Dermis blood vessel endothelial cell (primary cell): ENCODE measurements at places on chromosomes 16 and 17. TPM values are rescaled to one million over a fixed set of nuclear protein-coding genes. Genes with fewer than 3 reads are reported as not detected.

The DERL2 gene
- 25.0 and 25.5 TPM in 2 replicates for total RNA-seq

The GNAO1 gene
- total RNA-seq, result under 0.01 TPM in 1 of 2 replicates, not detected in the other

The CCDC78 gene
- total RNA-seq, result 0.34 and 0.65 TPM in 2 replicates

The ABCA8 gene
- under 0.01 and 0.19 TPM in 2 replicates for total RNA-seq

The KRTAP17-1 gene
- not detected in 2 replicates for total RNA-seq

GRCh38 chr17:48799069-48799723, 17.8 kb downstream of the TTLL6 start:
- no peak for DNase-seq

DNA sequence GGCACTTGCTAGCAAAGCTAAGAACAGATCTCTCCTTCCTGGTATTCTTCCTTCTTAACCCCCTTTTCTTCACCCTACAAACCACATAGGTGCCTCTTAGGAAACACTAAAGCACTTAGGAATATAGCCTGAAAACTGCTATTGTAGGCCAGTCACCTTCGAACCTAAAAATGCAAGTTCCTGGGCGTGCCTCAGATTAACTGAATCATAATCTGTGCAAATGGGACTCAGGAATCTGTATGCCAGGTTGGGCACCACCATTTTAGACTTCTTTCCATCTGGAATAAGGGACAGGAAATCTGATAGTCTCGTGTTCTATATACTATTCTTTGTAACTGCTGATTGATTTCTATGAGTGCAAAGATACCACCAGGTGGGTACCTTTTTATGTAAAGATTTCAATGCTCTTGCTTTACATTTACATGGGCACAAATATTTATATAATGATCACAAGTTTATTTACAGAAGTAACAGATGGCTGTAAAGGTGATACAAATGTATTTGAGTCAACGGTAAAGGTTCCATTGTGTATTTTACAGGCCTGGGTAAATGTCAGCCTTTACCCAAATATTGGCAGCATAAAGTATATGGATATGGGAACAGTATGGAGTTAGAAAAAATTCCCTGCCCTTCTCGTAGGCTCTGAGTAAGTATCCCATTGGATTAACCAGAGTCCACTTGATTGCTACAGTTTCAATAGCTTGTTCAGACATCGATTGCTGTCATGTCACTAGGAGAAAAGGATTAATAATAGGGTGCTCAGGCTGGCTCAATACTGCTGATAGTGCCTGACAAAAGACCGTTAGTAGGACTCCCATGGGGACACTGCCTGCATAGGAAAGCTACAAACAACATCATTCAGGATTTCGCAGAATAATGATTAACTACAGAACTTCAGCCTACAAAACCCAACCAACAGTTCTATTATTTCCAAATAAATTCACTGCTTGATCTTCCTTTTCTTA, 124.7 kb downstream of the SNX11 start:
- no peak for DNase-seq

DNA sequence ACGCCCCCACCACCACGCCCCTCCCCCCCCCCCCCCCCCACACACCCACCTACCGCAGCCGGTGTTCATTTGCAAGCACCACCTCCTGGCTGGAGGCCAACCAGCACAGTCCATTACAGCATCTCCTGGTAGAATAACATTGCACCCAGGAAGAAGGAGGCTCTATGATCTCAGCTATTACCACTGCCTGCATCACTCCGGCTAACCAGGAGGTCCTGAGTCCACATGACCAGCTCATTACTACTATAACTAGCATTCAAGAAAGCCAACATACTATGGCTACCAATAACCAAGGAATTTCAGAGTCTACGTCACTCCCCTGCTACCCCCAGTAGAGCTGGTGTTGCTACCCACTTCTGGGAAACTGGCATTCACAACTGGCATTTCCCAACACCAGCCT, 81.1 kb upstream of the ALOX12 start:
- no peak for DNase-seq

DNA sequence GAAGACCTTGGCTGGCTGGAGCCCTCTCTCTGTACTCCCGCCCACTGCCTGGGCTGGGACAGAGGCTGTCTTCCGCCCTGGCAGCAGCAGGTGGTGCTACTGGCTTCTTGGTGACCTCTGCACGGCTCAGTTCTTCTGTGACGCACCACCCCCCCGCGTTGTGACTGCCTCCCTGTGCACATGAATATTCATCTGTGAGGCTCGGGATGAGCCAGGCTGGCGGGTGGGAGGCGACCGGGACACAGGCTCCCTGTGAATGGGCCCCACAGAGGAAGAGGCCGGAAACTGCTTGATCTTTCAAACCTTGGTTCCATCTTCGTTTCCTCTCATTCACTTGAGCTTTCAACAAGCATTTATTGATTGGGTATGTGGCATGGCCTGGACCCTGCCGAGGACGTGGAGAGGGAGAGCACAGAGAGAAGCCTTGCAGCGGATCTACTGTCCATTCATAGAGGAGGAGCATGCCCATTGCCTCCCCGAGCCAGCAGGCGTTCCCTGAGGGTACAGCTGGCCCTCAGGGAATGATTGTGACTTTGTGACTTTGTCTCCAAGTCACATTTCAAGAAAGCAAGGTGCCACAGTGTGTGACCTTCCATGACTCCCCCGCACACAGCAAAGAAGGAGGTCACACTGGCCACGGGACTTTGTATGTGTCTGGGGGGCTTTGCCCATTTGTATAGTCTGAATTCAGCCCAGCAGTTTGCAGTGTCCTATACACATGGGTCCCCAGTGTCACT, 45.0 kb downstream of the B9D1 start:
- DNase-seq, result peak; percentile 93

- no peak for DNase-seq
Observed at GRCh38 chr17:42411361-42411760, 11.7 kb downstream of the CAVIN1 start.

- DNase-seq, result no peak
Observed at GRCh38 chr16:58286280-58286679, 8.5 kb downstream of the PRSS54 start.

- no peak for DNase-seq
Observed at GRCh38 chr17:17494499-17494869, 1.7 kb downstream of the RASD1 start.

DNA sequence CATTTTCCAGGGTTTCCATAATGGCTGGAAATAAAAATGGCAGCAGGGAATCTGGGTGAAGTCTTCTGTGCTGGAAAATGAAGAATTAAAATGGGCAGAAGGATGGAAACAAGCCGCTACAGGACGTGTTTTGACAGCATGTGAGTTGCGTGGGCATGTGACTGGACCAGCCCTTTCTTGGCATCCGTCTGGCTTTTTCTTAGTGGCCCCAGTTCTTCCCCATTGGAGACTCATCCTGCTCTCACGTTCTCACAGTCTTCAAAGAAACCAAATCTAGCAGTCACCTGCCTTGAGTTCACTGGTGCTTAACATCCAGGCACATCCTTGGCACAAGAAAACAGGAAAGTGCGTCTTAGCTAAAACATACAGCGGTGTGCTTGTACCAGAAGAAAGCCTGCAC, 180.2 kb upstream of the CACNG5 start:
- DNase-seq, result no peak

DNA sequence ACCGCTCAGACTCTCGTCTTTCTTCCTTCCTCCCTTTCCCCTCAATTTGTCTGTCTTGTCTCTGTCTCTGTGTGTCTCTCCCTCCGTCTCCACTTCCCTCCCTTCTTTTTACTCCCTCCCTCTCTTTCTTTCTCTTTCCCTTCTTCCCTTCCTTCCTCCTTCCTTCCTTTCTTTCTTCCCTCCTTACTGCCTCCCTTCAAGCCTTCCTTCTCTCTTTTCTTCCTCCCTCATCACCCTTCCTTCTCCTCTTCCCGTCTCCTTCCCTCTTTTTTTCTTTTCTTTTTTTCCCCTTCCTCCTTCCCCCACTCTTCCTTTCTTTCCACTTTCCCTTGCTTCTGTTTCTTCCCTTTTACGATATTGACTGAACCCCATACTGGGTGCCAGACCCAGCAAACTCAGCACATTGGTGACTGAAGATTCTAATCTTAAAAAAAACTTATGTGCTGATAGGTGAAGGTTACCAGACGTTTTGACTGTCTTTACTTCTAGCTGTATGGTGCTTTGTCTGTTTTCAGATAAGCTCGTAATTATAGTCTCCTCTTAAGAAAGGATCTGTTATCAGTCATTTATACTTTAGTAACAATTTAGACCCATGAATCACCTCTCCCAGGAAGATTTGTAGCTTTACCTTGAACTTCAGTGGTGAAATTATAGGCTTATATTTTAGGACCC, 481 bp upstream of the BRD7 start:
- no peak for DNase-seq

DNA sequence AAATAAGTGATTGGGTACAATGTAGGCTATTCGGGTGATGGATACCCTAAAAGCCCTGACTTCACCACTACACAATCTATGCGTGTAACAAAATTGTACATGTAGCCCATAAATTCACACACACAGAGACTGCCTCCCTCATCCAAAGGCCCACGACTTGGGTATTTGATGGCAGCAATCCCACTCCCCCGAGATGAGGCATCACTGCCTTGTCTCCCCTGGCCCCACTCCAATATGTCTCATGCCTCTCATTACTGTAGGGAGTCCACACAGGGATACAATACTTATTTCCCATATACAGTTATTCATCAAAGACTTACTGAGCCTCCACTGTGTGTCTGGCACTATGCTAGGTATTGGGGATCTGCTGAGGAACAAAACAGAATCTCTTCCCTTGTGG, 192.6 kb downstream of the CBLN1 start:
- no peak for DNase-seq

- no peak for DNase-seq
Observed at GRCh38 chr16:86379505-86379846, 130.9 kb upstream of the FOXF1 start.

- no peak for DNase-seq
Observed at GRCh38 chr16:49849037-49849753, 6.7 kb downstream of the ZNF423 start.

DNA sequence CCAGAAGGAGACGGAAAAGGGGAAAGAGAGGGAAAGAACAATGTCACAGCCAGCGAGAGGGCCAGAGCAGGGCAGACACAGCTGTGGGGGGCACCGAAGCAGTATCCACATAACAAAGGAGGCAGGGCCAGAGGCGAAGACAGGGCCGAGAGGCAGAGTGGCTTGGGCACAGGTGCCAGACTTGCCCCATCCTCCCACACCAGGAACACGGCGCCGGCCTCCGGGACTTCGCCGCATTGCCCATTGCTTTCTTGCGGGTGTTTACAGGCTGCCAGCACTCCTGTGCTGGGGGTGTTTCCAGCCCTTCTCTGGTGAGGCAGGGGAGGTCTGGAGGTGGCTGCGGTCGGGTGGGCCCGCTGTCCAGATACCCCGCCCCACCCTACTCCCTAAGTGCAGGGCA, 78.0 kb downstream of the ENGASE start:
- DNase-seq, result no peak

GRCh38 chr17:56772442-56772841, 61.3 kb downstream of the C17orf67 start:
- no peak for DNase-seq

DNA sequence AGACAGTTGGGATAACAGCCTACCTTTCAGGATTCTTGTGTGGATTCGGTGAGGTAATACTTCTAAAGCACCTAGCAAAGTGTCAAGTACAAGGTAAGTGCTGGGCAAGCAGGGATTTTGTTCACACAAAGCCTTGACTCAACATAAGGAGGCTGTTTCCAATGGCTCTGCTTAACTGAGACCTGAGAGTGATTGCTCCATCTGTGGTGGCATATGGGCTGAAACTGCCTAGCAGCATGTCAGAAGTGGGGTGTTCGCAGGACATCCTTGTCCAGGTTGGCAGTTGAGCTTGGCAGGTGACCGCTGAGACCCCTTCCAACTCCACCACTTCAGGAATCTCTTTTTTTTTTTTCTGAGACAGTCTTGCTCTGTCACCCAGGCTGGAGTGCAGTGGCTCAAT, 19.8 kb downstream of the IL4R start:
- no peak for DNase-seq

- peak; percentile 25 for DNase-seq
Observed at GRCh38 chr17:77254951-77255825, 114.4 kb downstream of the SEC14L1 start.

- DNase-seq, result peak; percentile 66
Observed at GRCh38 chr17:8253801-8254200, 4.7 kb downstream of the PFAS start.

- DNase-seq, result no peak
Observed at GRCh38 chr16:3878610-3879009, 1.9 kb downstream of the CREBBP start.

- DNase-seq, result peak; percentile 72
Observed at GRCh38 chr16:67029254-67030096, 526 bp downstream of the CBFB start.

GRCh38 chr16:55255733-55256282, 68.2 kb upstream of the IRX6 start:
- DNase-seq, result no peak
